ENCODE measurements at places on chromosomes 3 and 15.

- DNase-seq, result no peak
These were observed 5.2 kb downstream of the TLE3 start for GRCh38 chr15:70092464-70093027.

DNA sequence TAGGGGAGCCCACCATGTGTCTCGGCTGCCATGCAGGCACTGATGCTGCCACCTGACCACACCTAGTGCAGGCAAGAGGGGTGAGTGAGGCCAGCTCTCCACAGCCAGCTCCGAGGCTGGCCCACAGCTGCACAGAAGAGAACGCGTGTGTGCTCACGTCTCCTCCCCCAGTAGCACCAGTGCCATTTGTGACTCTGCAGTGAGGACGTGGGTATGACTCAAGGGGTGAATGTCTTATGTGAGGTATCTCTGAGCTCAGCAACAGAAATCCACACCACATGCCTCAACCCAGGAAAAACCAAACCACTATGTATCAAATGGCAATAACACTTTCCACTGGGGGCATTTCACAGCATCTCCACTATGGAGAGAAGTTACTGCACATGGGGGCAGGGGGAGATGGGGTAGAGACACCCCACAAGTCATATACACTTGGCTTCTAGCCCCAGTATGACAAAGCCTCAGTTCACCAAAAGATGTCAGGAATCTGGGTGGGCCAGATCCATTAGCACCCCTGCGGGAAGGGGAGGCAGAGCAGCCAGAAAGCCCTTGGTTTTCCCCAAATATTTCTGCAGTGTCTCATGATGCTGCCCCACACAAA, 87.6 kb downstream of the LRIG1 start:
- no peak for DNase-seq

DNA sequence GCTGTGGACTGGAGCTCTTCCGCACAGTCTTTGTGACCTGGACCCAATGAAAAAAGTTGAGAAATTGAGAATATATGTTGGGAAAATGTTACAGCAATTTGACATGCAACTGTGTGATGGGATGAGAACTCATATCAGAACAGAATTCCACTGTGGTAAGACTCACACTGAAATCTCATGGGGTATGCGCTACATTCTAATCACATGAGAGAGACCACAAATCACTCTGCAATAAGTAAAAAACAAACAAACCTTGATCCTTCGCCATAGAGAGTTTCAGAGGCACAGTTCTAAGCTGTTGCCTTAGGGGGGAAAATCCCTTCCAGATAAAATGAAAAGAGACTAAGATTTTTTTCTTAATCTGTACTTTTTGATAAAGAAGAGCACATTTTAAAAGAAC, 37.3 kb downstream of the LMCD1 start:
- no peak for DNase-seq

- no peak for DNase-seq
These were observed 609.3 kb downstream of the IGSF11 start for GRCh38 chr3:118425272-118425837.

DNA sequence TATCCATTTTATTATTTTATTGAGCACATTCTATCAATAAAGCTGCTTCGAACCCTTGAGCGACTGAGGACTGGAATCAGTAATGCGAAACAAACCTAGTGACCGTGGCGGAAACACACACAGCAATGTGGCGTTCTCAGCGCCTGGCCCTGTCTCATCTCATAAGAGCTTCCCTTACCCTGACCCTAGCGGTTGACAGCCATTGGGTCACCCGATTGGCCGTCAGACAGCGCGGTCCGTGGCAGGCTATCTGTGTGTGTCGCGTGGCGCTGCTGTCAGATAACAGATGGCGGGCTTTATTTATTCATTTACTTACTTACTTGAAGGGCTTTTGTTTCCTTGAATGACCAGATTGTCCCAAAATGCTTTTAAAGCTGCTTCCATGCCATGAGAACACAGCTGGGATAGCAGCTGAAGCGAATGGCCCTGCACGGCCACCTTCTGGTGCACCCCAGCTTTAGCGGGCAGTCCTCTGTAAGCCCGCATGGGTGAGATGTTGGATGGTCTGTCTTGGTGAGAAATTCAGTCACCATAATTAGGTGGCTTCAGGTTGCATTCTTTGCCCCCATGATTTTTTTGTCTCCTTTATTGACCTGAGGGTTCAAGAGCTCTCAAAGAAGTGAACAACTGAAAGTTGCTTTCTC, 215.5 kb upstream of the BHLHE40 start:
- no peak for DNase-seq

DNA sequence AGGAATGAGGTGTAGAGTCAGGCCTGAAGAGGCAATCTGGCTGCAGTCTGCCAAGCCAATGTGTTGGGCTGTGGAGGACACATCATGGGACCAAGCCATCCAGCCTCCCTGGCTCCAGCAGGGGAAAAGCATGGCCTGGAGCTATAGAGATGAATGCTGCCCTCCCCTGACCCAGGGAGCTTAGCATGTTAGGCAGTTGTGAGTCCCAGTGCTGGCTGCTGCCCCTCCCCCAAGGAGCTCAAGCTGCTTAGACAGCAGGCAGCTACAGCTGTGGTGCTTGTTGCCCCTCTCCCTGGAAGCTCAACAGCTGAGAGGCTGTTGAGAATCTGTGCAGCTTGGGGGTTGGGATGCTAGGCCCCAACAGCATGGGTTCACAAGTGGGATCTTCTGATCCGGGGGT, 85.6 kb upstream of the DNAJC19 start:
- DNase-seq, result no peak

GRCh38 chr15:90872486-90873184, 4.2 kb downstream of the FURIN start:
- DNase-seq, result no peak

GRCh38 chr3:23952646-23953045, 7.6 kb downstream of the NR1D2 start:
- DNase-seq, result no peak

DNA sequence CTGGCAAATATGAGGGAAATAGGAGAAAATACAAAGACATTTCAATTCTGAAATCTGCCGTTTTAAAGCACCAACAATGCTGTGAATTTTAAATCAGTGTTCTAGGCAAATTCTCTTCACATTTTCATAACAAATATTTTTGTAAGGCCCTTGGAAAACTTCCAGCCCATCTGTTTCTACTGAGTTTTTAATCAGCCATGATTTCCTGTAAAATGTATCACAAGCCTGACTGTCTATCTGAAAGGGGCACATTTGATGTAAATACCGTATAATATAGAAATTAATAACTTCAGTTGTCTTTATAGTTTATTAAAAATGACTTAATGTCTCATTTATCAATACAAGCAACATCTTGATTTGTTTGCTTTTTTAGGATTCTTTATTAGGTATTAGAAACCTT, 454.7 kb downstream of the PYDC2 start:
- no peak for DNase-seq

- DNase-seq, result no peak
These were observed 95.0 kb upstream of the GADL1 start for GRCh38 chr3:30989276-30990030.

- no peak for DNase-seq
These were observed 53.9 kb downstream of the SMAD3 start for GRCh38 chr15:67119238-67119846.

- DNase-seq, result no peak
These were observed 4.4 kb downstream of the INSYN1 start for GRCh38 chr15:73748730-73749129.

Measured in CD4-positive, alpha-beta T cell treated with Interleukin-4 for 1 hour (primary cell).